ENCODE measurements at places on chromosomes 4 and X.

GRCh38 chr4:47543331-47543730 lies 58.3 kb downstream of the ATP10D start:
- no peak for DNase-seq

DNA sequence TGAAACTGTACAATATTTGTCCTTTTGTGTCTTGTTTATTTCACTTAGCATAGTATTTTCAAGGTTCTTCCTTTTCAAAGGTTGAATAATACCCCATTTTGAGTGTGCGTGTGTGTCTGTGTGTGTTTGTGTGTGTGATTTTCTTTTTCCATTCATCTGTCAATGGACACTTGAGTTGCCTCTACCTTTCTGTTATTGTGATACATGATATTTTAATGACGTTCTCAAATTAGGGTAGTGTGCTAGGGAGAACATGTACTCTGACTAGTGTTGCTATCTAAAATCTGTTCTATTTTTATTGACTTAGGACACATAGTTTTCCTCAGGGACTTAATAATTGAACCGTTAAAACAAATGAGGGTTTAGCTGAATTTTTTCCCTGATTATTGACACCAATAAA lies 9.9 kb downstream of the MMRN1 start:
- DNase-seq = no peak

DNA sequence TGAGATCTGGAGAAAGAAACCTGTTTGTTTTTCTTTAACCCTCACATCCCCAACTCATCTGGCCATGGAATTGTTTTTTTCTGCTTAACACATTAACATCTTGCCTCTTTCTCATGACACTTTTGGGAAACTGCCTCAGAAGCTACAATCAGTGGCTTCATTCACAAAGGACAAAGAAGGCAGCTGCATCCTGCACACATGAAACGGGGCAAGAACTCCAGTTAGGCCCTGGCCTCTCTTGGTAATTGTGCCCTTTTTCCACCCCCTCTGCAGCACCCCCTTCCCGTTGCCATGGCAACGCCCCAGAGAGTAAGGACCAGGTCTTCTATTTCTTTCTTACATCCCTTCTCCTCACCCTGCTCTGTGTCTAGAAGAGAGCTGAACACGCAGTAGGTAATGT lies 103.4 kb downstream of the PDGFRA start:
- no peak for DNase-seq

GRCh38 chr4:46123913-46124755 lies at the start of gene GABRG1:
Gene GABRG1 (minus strand): TSS chr4:46124054. CDS start chr4:46123913, 141 bp downstream.
- no peak for DNase-seq

- DNase-seq = no peak
Measured at GRCh38 chr4:6225469-6225868, 25.1 kb upstream of the JAKMIP1 start.

- DNase-seq = no peak
Measured at GRCh38 chr4:39908284-39908683, 69.4 kb downstream of the PDS5A start.

DNA sequence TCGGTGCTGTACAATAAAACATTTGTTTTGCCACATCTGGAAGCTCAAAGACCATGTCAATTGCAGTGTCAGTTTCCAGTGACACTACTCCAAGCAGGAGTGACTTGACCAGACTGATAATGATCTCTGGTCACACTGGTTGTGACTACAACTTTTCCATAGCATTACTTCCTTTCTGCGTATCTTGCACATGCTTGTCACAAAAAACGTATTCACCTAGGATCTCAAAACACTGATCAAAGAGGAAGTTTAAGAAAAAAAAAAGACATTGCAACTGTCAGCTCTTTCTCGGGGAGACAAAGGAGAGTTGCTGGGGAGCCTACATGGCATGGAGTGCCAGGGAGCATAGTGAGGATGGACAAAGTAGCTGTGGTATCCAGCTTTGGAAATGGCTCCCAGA lies 60.6 kb downstream of the OPHN1 start:
- no peak for DNase-seq
